ENCODE measurements at places on chromosomes 12 and 14.
A peak's percentile ranks its signal among the peaks of the same experiment; 100 is the strongest.

- peak; percentile 40 for DNase-seq
Observed at GRCh38 chr12:42130672-42131402, 13.8 kb downstream of the GXYLT1 start.

DNA sequence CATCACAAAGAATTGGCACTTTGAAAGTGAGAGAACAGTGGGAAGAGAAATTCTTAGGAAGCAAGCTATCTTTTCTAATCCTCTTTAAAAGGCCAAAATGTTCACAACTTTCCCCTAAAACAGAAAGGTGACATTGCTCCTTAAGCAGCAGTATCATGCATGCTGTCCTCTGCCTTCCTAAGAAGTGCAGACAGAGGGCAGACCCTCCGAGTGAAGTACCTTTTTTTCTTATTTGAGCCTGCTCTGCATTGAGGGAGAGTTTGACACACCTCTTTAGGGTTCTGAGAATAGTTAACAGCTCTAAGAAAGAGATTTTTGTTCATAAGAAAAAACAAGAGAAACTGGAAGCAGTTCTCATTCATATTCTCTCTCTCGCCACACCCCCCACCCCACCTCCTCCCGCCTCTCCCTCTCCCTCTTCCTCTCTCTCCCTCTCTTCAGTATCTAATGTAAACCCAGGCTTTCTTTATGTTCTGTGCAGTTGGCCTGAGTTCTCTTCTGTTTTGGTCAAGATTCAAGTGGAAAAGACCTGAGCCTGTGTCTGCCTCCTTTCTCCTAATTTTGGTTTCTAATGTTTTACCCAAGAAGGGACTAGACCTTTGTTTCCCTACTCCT, 709.1 kb downstream of the DIO2 start:
- no peak for DNase-seq

- DNase-seq = no peak
Observed at GRCh38 chr14:81161088-81161487, 59.7 kb downstream of the GTF2A1 start.

DNA sequence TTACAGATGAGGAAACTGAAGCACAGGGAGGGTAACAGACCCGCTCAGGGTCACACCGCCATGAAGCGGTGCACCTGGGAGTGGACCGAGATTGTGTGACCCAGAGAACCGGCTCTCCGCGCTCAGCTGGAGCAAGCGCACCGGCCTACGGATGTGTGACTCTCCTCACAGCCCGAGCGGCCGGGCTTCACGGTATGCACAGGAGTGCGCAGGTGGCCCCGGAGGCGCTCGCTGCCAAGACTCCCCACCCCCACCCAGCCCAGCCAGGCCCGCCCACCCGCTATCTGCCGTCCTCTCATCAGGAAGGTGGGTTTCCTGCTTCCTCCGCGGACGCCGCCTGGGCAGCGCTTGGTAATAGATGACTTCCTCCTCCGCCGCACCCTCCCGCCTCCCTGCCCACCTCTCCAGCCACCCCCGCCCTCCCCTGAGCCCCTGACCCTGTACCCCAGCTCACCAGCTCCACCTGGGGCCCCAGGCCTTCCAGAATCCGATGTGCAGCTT, 110.7 kb downstream of the NCOR2 start:
- no peak for DNase-seq

- DNase-seq = no peak
Observed at GRCh38 chr14:104758981-104759969, 6.3 kb downstream of the SIVA1 start.

DNA sequence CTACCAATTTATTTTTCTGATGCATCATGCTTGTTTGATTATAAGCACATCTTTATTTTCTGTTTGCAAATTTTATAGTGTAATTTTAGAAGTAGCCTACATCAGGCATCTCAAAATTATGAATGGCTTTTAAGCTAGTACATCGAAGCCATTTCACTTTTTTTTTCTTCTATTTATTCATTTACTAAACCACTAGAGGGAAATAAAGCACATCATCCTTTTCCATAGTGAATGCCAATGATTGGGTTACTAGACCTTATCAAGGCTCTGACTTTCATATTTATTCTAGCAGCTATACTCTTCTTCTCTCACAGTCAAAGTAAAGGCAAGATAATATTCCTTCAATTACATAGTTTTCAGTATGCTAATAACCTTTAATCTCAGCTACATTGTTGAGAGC, 736.4 kb upstream of the LRFN5 start:
- DNase-seq = no peak

DNA sequence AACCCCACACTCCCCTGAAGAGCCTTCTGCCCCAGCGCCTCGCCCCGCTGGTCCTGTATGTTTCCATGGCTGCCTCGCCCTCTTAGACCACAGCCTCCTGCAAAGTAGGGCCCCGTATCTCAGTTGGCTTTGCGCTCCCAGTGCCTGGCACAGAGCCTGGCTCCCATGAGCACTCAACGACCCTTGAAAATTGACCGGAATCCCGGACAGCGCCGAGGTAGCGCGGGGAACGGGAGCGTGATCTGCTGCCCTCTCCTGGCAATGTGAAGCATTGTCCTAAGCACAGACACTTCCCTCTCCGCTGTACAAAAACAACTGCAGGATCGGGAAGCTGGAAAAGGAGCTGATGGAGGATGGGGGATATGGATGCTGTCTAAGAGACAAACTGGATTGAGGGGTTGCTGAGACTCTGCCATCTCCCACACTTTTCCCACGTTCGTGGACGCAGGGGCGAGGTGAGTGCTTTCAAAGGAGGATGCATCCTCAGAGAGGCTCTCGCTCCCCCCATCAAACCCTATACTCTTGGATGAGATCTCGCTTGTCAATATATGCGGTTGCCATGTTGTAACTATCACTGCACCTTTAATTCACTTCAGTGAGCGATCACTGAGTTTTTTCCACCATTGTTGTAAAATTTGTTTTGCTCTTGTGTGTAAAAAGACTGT, 10.7 kb upstream of the FKBP4 start:
- DNase-seq = peak; percentile 20

GRCh38 chr14:78005325-78005724, 164.8 kb upstream of the NRXN3 start:
- peak; percentile 65 for DNase-seq

GRCh38 chr14:77902811-77903210, 102.9 kb downstream of the ADCK1 start:
- DNase-seq = no peak

DNA sequence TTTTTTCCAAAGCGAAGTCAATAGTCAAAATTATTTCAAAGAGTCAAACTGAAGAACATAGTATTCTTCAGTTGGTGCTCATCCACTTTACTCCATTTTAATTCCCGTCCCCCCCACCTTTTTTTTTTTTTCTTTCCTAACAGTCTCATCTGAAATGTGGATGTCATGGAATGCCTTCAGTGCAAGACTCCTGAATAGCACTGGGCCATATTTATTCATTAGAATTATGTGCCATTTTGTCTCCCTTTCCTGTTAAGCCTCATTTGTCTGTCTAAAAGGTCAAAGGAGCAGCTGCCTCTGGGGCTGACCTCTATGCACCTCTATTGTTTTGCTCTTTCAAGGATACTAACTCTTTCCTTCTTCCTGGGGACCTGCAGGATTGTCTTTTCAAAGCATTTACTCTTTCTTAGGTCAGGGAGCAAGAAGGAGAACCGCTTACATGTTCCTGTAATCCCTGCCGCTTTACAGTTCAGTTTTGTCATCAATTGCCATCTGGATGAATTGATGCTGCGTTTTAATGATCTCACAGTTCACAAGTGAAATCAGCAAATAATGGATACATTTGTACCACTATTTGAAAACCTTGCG, 310.6 kb downstream of the NPAS3 start:
- no peak for DNase-seq

DNA sequence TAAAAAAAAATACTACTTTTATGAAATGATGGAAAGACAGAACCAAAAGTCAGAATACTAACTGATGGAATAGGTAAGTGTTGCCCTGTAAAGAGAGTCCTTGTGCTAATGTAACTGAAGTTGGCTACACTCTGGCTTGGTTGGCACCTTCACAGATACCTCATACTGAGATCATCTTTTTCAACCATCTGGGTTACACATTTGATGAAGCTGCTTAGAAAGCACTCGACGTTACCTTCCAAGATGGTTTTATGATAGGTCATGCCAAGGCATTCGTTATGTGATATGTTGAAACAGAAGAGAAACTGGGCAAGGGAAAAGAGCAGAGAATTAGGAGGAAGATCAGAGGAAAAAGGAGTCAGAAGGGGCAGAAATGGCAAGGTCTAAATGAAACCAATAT, 203.8 kb downstream of the ADAMTS20 start:
- DNase-seq = no peak

DNA sequence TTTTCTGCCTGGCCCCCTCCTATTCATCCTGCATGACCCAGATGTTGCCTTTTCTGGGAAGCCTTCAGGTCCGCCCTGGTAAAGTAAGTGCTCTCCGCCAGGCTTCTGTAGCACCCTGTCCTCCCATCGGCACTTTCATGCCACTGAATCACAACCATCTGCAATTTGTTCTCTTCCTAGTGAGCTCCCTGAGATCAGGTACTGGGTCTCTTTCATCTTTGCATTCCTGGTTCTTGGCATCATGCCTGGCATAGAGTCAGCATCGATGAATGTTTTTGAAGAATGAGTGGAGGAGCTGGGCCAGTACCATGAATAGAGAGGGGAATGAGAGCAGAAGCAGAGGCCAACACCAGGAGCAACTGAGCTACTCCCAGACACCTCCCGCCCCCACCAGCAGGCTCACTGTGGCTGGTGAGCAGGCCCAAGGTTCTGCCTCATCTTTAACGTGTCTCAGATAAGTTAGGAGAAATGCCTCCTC, 13.1 kb downstream of the ZDHHC22 start:
- no peak for DNase-seq

DNA sequence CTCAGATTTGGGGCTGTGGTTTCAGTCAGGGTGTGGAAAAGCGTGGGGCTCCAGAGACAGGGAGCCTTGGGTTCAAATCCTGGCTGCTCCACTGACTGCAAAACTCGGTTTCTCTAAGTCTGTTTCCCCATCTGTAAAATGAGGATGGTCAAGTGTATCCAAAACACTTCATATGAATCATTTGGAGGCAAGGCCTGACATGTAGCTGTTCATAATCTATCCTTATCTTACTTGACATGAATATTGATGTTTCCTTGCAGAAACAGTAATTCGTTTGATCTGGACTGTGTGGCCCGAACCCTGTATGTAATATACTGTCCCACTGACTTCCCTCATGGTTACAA, 1.5 kb upstream of the CCDC63 start:
- no peak for DNase-seq

- no peak for DNase-seq
Observed at GRCh38 chr12:106724934-106725333, 49.5 kb upstream of the RIC8B start.

DNA sequence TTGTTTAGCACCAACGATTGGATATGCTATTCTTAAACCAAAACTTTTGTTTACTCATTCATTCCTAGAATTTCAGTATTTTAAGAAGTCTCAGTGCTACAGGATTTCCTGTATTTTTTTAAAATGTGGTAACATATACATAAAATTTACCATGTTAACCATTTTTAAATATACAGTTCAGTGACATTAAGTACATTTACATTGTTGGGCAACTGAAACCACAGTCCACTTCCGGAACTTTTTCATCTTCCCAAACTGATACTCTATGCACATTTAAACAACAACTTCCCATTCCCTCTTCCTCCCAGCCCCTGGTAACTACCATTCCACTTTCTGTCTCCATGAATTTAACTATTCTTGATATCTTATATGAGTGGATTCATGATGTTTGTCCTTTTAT, 30.3 kb downstream of the PDE3A start:
- no peak for DNase-seq

GRCh38 chr12:117076410-117077372, 22.5 kb downstream of the TESC start:
- no peak for DNase-seq

GRCh38 chr14:52283099-52283498, 15.6 kb downstream of the PTGDR start:
- no peak for DNase-seq

GRCh38 chr12:55068416-55069010, 48.7 kb downstream of the NEUROD4 start:
- DNase-seq = peak; percentile 48

GRCh38 chr12:120290609-120291305, 946 bp downstream of the RNU4-2 start:
- DNase-seq = no peak

GRCh38 chr12:49084438-49084837, 10.2 kb downstream of the DHH start:
- DNase-seq = no peak

DNA sequence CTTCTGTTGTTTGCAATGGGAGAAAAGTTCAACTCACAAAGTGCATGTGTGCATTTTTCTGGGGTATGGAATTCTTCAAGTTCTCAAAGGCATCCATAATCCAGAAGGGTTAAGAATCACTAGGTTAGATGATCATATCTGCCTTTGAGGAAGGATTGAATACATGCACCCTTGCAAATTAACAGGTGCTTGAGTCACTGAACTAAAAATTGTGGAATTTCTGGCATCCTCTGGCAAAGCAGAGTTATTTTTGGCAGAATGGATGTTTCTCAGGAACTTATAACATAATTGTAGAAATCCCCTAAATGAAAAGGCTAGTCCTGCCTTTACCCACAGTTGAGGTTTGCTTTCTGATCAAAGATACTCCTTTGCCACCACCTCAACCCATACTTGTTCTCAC, 136.5 kb upstream of the DYRK2 start:
- no peak for DNase-seq

DNA sequence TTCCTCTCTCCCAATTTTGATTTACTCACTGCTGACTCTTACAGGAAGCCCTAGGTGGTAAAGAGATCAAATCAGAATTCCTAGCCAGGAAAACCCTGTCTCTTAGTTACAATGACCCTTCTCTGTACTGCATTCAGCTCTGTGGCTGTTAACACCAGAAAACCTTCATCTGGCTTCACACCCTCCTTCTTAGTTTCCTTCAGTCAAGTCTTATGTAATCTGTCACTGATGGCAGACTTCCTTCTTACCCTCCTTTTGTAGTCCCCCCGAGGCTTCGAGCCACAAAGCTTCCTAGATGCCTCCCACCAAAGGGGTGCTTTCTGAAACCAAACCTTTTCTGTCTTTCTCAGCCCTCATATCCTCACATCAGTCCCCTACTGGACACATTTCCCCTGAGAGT, 16.5 kb downstream of the NGDN start:
- DNase-seq = no peak

DNA sequence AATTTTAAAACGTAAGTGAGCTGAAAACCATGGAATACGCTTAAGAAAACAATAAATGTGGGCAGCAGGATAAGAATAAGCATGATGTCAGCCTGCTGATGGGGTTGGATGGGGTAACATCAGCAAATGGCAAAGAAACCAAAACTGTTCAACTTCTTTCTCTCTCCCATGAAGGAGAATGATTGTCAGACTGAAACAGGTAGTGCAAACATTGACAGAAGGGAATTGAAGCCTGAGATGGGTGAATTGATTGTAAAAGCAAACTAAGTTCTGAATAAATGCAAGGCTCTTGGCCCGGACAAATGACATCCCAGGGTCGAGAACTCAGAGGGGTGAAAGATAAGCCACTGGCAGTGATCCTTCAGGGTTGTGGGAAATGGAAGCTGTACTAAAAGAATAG, 182.6 kb downstream of the ETV6 start:
- no peak for DNase-seq

- DNase-seq = no peak
Observed at GRCh38 chr12:93753285-93753684, 76.1 kb downstream of the CRADD start.
